Cortex of kidney (tissue), 1 donor: ENCODE measurements at places on chromosomes 16 and 17.

DNA sequence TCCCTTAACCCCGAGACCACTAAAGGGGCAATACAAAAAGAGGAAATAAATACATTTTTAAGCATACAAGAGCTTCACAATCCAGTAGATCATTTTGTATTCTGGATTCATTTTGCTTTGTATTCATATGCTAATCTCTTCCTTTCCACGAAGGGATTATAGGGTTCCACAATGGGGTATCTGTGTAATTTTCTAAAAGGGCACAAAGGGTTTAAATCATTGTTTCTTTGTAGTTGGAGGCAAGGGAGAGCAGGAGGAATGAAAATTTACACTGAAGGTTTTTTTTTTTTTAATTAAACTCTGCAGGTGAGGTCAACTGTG is 592 bp upstream of the NUFIP2 start:
- DNase-seq: no peak

DNA sequence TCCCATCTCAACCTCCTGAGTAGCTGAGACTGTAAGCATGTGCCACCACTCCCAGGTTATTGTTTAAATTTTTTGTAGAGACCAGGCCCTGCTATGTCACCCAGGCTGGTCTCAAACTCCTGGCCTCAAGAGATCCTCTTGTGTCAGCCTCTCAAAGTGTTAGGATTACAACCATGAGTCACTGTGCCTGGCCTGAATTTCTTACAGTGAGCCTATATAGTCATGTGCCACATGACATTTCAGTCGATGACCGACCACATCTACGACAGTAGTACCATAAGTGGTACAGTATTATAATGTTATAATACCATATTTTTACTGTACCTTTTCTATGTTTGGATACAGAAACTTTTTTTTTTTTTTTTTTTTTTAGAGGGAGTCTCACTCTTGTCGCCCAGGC is 195.3 kb downstream of the STX8 start:
- no peak for DNase-seq

GRCh38 chr16:12078405-12079280 is 102.1 kb downstream of the SNX29 start:
- no peak for DNase-seq

GRCh38 chr17:46139432-46140210 is 53.6 kb downstream of the KANSL1 start:
- no peak for DNase-seq

- DNase-seq: no peak
Measured at GRCh38 chr16:89261691-89262563, 44.4 kb downstream of the ZNF778 start.

DNA sequence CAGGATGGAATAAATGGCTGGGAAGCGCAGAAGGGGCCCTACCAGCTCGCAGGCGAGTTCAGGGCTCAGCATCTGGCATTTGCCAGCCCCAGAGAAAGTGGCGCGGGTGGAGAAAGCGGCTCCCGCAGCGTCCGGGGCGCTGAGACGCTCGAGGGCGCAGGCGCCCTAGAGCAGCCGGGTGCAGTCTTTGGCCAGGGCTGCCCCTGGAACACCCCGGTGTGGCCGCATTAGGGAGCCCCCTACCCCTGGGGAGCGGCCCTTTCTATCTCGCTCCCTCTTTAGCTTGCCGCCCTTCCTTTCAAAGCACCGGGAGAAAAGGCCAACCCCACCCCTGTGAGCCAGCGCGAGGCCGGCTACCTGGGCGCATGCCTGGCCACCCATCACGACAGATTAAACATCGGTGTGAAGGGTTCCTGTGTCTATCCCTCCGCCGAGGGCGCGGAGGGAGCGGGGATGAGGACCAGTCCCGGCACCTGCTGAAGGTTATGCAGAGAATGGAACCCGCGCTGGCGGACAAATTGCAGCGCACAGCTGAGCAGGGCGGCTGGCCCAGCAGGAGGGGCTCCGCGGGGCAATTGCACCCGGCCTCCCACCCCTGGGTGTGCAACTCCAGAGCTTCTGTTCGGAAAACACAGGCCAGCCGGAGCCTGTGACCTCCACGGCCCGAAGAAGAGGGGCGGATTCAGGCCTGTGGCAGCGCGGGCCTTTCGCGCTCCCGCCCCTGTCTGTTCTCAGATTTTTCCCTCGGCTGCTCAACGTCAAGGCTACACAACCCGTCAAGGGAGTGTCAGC is 15.6 kb upstream of the FOXF1 start:
- no peak for DNase-seq

- no peak for DNase-seq
Measured at GRCh38 chr17:19013806-19014627, 9.5 kb upstream of the FAM83G start.

- no peak for DNase-seq
Measured at GRCh38 chr16:51321251-51321650, 170.2 kb upstream of the SALL1 start.

DNA sequence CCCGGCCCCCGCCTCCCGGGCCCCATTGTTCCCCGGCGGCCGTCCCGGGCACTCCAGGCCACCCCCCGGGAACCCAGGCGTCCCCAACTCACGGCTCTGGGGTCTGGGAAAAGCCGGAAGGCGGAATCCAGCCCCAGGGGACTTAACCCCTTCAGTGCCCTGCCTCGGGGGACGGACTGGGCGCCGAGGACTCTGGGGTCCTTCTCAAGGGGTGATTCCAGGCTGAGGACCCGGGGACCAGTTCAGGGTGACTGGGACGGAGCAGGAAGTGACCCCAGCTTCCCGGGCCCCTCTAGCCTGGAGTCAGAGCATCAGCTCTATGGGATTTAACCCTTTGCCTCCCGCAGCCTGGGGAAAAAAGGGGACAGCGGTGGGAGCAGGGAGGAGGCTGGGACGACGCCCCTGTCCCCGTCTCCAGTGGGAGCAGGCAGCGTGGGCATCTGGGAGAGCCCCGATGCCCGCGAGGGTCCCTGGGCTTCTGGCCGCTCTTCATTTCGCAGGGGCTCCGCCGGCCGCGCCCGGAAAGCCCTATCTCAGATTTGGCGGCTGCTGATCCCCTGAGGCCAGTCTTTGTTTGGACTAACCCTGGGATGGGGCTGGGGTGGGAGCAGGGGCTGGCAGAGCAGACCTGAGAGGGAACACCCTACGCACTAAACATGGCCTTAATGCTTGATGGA is at the start of gene ZNF629:
Gene ZNF629, minus strand, starts transcription at position 270 of the 677 bp plus-strand sequence. CDS start 2,723 bp downstream, outside the sequence.
- no peak for DNase-seq

DNA sequence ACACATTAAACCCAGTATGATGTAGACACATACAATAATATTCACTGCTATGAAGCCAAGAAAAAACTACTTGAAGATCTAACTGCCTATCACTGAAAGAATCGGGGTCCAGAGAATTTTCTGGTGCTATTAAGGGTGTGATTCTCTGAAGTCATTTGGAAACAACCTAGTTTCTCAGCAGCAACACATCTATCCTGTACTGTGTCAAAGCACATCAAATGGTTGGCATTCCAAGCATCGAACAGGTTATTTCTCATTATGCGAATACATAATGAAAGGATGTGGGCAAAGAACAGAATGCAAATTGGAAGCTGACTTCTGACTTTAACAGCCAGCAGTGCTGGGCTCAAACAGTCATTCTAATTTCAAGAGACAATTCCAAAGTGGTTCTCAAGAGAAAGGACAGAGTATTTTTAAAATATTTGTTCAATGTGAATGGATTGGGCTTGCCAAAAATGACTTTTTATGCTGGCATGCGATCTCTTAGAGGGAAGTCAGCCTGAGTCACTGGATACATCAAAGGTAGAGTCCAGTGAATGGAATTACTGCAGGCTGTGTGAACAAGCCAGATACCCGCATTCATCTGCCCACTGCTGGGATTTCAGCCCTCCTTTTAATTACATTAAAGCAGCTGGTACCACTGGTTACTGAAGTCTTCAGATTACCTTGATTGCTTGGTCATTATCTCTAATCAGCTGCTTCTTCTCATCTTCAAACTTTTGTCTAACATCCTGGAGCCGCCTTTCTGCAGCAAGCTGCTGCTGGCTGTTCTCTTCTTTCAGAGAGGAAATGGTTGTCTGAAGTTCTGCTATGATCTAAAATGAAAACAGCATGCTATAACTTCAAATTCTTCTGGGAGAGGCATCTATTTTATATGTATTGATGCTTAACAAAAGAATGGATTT is 181.2 kb upstream of the AXIN2 start:
- no peak for DNase-seq

GRCh38 chr17:69954241-69954925 is 120.6 kb upstream of the KCNJ16 start:
- DNase-seq: no peak

- no peak for DNase-seq
Measured at GRCh38 chr17:79086609-79087427, 12.2 kb downstream of the ENGASE start.

DNA sequence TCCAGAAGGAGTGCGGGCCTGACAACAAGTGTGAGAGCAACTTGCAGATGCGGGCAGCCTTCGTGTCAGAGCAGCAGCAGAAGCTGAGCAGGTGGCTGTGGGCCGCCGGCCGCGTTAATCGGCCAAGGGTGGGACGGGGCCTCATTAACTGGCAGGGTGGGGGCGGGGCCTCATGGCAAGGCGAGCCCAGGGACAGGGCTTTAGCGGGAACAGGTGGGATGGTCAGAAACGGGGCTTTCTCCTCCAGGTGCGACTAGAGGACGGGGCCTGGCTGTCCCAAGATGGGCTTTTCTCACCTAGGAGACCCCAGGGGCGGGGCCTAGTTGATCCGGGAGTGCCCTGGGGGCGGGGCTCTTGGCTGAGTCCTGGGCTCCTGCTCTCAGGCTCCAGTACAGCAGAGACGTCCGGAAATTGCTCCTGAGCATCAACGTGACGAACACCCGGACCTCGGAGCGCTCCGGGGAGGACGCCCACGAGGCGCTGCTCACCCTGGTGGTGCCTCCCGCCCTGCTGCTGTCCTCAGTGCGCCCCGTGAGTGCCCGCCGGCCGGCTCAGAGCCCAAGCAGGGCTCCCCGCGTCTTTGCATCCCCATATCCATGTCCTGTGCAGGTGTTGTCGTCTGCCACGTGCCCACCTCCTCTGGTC is 18.4 kb upstream of the PDK2 start:
- DNase-seq: no peak

DNA sequence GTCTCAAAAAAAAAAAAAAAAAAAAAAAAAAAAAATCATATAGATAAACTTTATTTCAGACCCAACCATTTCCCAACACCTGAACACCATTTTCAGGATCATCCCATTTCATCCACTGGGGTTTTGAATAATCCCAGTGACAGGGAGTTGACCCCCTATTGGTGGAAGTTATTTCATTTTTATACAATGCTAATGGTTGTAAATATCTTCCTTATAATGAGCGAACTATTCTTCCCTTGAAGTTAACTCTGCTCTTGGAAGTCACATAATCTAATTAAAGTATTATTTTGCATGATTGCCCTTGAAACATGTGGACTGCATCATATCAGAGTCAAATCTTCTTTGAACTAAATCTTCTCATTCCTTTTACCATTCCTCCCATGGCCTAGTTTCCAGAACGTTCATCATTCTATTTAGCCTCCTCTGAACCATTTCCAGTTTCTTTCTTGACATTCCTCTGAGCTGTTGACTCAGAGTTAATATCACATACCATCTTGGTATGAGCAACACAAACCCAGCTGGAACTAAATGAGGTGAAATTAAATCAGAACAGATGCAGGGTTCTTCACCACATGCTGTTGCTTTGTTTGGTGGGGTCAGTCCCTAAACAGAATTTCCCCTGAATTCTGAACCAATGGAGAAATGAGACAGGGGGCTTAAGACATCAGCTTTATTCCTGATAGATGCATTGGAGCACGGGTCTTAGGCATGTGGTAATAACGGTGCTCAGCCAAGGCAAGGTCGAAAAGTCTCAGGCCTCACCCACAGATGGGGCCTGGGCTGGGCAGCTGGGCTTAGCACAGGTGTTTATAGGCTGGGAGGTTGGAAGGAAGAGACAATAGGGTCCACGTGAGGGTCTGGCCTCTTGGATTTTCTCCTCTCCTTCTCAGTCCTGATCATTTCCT is 8.9 kb downstream of the HSD17B2 start:
- no peak for DNase-seq

GRCh38 chr17:75313941-75314551 is 24.8 kb upstream of the SLC25A19 start:
- DNase-seq: no peak

GRCh38 chr16:10616756-10617640 is 36.6 kb upstream of the EMP2 start:
- no peak for DNase-seq

- DNase-seq: no peak
Measured at GRCh38 chr17:59361386-59361785, 29.9 kb downstream of the YPEL2 start.

GRCh38 chr16:64406770-64407181 is 715.1 kb downstream of the CDH11 start:
- DNase-seq: no peak

GRCh38 chr17:72501404-72502370 is 380.9 kb downstream of the SOX9 start:
- no peak for DNase-seq

DNA sequence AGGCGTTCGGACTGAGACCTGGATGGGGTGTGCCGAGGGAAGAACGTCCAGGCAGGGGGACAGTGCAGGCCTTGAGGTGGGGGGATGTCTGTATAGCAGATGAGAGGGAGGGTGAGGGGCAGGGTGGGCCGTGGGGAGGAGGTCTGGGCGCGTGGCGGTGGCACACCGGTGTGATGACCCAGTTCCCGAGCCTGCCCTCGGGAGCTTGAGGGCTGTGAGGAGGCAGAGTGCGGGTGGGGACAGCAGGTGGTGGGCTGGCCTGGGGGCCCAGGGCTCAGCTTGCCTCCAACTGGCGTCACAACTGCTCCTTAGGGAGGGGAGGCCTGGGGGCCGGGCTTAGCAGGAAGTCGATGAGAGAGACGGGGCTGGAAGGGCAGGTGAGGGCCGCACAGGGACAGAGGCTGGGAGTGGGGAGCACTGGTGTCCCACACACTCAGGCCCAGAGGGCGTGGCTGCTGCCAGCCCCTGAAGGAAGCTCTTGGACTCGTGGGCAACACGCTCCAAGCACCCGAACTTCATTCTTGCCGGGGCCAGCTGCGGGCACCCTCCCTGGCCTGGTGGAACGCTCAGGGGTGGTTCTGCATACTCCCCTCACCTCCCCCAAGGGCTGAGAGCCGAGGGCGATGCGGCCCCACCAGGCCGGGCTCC is 6.5 kb downstream of the CACNA1H start:
- no peak for DNase-seq

DNA sequence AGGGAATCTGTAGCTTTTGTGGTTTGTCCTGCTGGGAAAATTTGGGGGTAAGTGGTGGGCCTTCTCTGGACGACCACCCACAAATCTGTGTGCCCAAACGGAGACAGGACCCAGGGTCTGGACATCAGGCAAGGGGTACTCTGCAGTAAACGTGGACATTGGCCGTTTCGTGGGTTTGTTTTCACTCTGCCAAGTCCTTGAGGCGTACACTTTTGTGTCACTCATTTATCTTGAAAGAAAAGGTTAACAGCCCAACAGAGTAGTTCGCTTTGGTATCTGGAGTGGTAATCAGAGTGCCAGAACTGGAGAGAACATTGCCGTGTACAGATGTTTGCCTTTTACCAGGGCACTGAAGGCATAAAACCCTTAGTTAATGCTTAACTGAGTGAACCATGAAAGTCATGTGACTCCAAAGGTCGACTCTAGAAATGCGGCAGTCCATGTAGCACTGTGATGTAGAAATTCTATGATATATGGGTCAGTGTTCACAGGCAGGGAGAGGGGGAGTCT is 15.4 kb downstream of the NAA60 start:
- no peak for DNase-seq
